Fibroblast of lung (primary cell): ENCODE measurements at places on chromosomes 4 and X. TPM values are rescaled to one million over a fixed set of nuclear protein-coding genes. Genes with fewer than 3 reads are reported as not detected.

Gene ARMCX1
- total RNA-seq = 70.4 and 79.4 TPM in 2 replicates

Gene FGFR3
- total RNA-seq = under 0.01 and 0.33 TPM in 2 replicates

Gene P2RY8
- total RNA-seq = not detected in 2 replicates

Gene CXCR3
- total RNA-seq = not detected in 2 replicates

Gene SCRG1
- 0.17 and 1.0 TPM in 2 replicates for total RNA-seq

Gene PJA1
- 28.2 and 28.5 TPM in 2 replicates for total RNA-seq

Gene SLC6A8
- 9.8 and 11.1 TPM in 2 replicates for total RNA-seq

Gene CRLF2
- total RNA-seq = not detected in 2 replicates

Gene WDR44
- 12.1 and 15.0 TPM in 2 replicates for total RNA-seq

Gene ADH1A
- 0.17 TPM in 1 of 2 replicates, not detected in the other for total RNA-seq

Gene CXCL11
- total RNA-seq = not detected in 2 replicates
